A549 treated with Hydrocortisone at 1 μM for 4 hours (cell line): ENCODE measurements at places on chromosomes 7 and 10. TPM values are rescaled to one million over a fixed set of nuclear protein-coding genes. Genes with fewer than 3 reads are reported as not detected.

Gene FAM25A
- 0.50 to 0.52 TPM in 2 of 5 replicates, not detected in the others for total RNA-seq

Gene CTNNA3
- not detected in 5 replicates for total RNA-seq

Gene TLX1
- not detected in 5 replicates for total RNA-seq

Gene IRF5
- total RNA-seq, result 12.2 to 17.8 TPM (median 15.2 TPM) in 5 replicates

Gene RSBN1L
- total RNA-seq, result 7.4 to 11.3 TPM (median 8.2 TPM) in 5 replicates

Gene PIK3CG
- not detected in 5 replicates for total RNA-seq

Gene CALCR
- total RNA-seq, result not detected in 5 replicates

Gene ZNF680
- total RNA-seq, result 1.4 to 3.2 TPM (median 2.0 TPM) in 5 replicates

Gene SKIDA1
- 0.74 to 1.2 TPM (median 1.1 TPM) in 5 replicates for total RNA-seq

Gene BRAF
- 4.4 to 6.7 TPM (median 6.6 TPM) in 5 replicates for total RNA-seq

Gene PPP1R3A
- not detected in 5 replicates for total RNA-seq

Gene SEMA3D
- total RNA-seq, result 0.01 to 0.07 TPM (median 0.02 TPM) in 4 of 5 replicates, not detected in the other

Gene ENTPD1
- 0.03 to 0.37 TPM in 2 of 5 replicates, not detected in the others for total RNA-seq

Gene GDF2
- not detected in 5 replicates for total RNA-seq

Gene CAMK1D
- total RNA-seq, result 6.3 to 8.1 TPM (median 7.7 TPM) in 5 replicates

Gene ZNF804B
- total RNA-seq, result not detected in 5 replicates

Gene AGR2
- 97.1 to 153 TPM (median 143 TPM) in 5 replicates for total RNA-seq

Gene GATA3
- total RNA-seq, result 4.0 to 5.2 TPM (median 4.9 TPM) in 5 replicates

Gene TM9SF3
- 70.1 to 97.9 TPM (median 85.3 TPM) in 5 replicates for total RNA-seq

Gene UNC5B
- 2.5 to 3.3 TPM (median 3.1 TPM) in 5 replicates for total RNA-seq

Gene ZNF365
- total RNA-seq, result 0.83 to 1.2 TPM (median 1.0 TPM) in 5 replicates

Gene TCF7L2
- 17.0 to 19.7 TPM (median 18.1 TPM) in 5 replicates for total RNA-seq

Gene CRPPA
- 0.43 to 0.78 TPM (median 0.74 TPM) in 5 replicates for total RNA-seq

Gene GUSB
- total RNA-seq, result 26.8 to 34.2 TPM (median 32.1 TPM) in 5 replicates

Gene CISD1
- 37.9 to 57.3 TPM (median 53.2 TPM) in 5 replicates for total RNA-seq

Gene NUTM2E
- 0.30 to 0.47 TPM (median 0.38 TPM) in 5 replicates for total RNA-seq

Gene PLEKHS1
- 0.06 to 0.09 TPM (median 0.07 TPM) in 4 of 5 replicates, not detected in the other for total RNA-seq

Gene FAM25C
- total RNA-seq, result 0.59 to 2.9 TPM (median 0.93 TPM) in 4 of 5 replicates, not detected in the other

Gene DPYSL4
- 16.8 to 20.1 TPM (median 19.7 TPM) in 5 replicates for total RNA-seq

Gene CPED1
- total RNA-seq, result 0.03 to 0.10 TPM (median 0.05 TPM) in 3 of 5 replicates, not detected in the others

Gene CPA2
- total RNA-seq, result 0.08 to 0.30 TPM (median 0.16 TPM) in 3 of 5 replicates, not detected in the others

Gene TAS2R5
- total RNA-seq, result 0.31 to 0.63 TPM (median 0.40 TPM) in 5 replicates

Gene ARHGAP22
- 3.5 to 4.0 TPM (median 3.7 TPM) in 5 replicates for total RNA-seq

Gene TBC1D12
- total RNA-seq, result 5.4 to 6.8 TPM (median 5.7 TPM) in 5 replicates

Gene LIPJ
- not detected in 5 replicates for total RNA-seq

Gene PAX4
- not detected in 5 replicates for total RNA-seq

Gene C10orf143
- total RNA-seq, result 0.39 to 0.76 TPM (median 0.61 TPM) in 5 replicates

Gene NKX2-3
- total RNA-seq, result 0.05 TPM in 1 of 5 replicates, not detected in the others

Gene TNRC18
- total RNA-seq, result 30.7 to 55.1 TPM (median 39.2 TPM) in 5 replicates

Gene RBP4
- 5.0 to 10.5 TPM (median 9.5 TPM) in 5 replicates for total RNA-seq

Gene GFRA1
- total RNA-seq, result 7.7 to 10.4 TPM (median 10.3 TPM) in 5 replicates

Gene FAM25G
- total RNA-seq, result 0.85 to 1.5 TPM (median 1.1 TPM) in 3 of 5 replicates, not detected in the others

Gene OR2A12
- total RNA-seq, result not detected in 5 replicates

Gene ITGB1
- total RNA-seq, result 706 to 1,312 TPM (median 926 TPM) in 5 replicates

Gene APBB1IP
- total RNA-seq, result 5.1 to 6.4 TPM (median 5.9 TPM) in 5 replicates

Gene MMD2
- total RNA-seq, result not detected in 5 replicates

Gene GCK
- total RNA-seq, result not detected in 5 replicates

Gene LAMTOR4
- total RNA-seq, result 134 to 208 TPM (median 177 TPM) in 5 replicates

Gene PROSER2
- 34.2 to 44.3 TPM (median 40.3 TPM) in 5 replicates for total RNA-seq
